ENCODE measurements at places on chromosomes 5 and 9.

DNA sequence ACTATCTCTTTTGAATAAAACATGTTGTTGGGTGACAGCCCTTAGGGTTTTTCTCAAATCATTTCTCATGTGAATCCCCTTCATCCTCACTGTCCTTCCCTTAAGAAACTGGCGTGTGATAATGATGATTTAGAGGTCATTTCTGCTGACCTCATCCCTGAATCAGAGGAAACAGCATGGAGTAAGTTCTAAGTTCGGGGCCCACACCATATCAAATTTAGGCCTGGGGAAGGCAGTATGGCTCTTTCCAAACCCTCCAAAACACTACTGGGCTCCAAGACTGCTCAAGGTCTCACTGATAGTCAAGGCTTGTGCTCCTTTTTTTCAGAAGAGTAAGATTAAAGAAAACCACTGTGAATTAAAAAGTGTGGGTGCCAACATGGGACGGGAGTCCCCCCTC is 872 bp upstream of the SMIM3 start:
- no peak for DNase-seq

- DNase-seq = no peak
These were observed 7.6 kb downstream of the PAM start for GRCh38 chr5:102762562-102763227.

- no peak for DNase-seq
These were observed 37.3 kb downstream of the DMGDH start for GRCh38 chr5:79032031-79032695.

GRCh38 chr5:168244838-168245559 is 46.4 kb upstream of the WWC1 start:
- DNase-seq = no peak

DNA sequence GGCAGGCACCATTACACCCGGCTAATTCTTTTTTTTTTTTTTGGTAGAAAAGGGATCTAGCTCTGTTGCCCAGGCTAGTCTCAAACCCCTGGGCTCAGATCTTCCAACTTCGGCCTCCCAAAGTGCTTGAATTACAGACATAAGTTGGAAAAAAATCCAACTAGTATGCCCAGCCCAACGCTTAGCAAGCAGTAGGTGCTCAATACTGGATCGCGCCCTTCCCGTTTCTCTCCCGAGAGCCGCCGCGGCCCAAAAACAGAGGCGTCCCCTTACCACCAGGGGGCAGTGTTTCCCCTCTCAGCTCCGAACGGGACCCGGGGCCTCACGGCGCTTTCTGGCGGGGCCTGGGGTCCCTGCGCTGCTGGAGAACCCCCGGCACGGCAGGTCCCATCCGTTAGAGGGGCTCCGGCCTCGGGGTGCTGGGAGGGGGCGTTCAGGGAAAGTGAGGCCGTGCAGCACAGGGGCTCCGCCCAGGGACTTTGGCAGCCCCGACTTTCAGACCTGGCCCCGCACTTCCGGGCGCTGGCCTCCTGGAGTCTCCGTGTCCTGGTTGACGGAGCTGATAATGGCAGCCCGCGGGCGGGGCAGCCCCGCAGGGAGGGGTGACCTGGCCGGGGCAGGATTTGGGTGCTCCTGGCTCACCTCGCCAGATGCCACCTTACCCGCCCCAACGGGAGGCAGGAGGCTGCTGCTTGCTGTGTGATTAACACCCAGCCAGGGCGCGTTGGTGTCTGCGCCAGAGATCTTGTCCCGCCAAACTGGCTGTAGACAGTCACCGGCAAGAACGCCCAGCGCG is 15.2 kb downstream of the PTGES start:
- DNase-seq = peak; percentile 88

GRCh38 chr9:73595036-73595545 is 443.4 kb downstream of the ANXA1 start:
- DNase-seq = no peak

DNA sequence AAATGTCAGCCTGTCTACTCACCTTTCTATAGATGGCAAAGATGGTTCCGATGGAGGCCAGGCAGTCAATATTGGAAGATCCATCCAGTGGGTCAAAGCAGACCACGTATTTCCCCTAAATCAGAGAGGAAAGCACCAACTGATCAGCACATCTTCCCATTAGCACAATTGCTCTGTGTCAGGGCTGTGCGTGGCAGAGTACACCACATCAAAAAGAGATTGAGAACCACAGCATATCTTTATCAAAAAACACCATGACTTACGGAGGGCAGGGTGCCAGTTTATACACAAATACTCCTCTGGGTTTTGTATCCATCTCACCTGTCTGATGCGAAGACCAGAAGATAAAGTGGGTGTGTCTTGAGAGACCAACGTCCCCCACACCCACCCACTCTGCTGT is 9.1 kb downstream of the FBP2 start:
- DNase-seq = no peak

DNA sequence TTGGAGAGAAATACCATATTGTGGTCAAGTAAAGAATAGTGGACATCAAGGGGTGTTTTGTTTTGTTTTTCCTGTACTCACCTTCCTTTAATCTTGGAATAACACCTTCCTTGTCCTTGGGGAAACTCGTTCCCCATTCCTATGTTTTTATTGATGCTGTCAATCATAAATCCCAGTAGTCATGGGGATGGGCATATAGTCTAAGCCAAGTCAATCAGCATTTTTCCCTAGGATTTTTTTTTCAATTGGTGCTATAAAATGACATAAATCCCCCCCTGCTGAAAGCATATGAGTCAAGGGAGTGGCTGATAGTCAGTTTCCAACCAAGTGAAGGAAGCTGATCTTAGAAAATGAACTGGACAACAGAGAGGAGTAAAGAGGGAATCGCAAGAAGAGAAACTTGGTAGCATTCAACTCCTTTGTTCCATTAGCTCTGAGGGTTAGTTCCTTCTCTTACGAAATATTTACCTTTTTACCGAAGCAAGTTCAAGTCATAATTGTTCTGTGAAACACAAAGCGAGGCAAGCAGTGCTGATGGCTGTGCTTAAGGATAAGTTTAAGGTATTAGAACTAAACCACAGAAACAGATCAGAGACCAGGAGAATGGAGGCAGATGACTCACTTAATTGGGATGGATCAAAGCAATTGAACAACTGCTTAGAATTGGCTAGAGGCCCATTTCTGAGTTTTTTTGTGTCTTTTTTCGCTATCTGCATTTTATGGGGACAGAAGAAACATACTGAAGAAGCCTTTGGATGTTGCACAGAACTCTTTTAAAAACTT is 218.6 kb downstream of the SEMA6A start:
- DNase-seq = no peak

- DNase-seq = no peak
These were observed 54.7 kb downstream of the FOXD1 start for GRCh38 chr5:73393611-73394489.

- no peak for DNase-seq
These were observed 14.6 kb downstream of the GOLPH3 start for GRCh38 chr5:32159328-32160072.

- DNase-seq = no peak
These were observed 258.1 kb upstream of the EDIL3 start for GRCh38 chr5:84642795-84643194.

DNA sequence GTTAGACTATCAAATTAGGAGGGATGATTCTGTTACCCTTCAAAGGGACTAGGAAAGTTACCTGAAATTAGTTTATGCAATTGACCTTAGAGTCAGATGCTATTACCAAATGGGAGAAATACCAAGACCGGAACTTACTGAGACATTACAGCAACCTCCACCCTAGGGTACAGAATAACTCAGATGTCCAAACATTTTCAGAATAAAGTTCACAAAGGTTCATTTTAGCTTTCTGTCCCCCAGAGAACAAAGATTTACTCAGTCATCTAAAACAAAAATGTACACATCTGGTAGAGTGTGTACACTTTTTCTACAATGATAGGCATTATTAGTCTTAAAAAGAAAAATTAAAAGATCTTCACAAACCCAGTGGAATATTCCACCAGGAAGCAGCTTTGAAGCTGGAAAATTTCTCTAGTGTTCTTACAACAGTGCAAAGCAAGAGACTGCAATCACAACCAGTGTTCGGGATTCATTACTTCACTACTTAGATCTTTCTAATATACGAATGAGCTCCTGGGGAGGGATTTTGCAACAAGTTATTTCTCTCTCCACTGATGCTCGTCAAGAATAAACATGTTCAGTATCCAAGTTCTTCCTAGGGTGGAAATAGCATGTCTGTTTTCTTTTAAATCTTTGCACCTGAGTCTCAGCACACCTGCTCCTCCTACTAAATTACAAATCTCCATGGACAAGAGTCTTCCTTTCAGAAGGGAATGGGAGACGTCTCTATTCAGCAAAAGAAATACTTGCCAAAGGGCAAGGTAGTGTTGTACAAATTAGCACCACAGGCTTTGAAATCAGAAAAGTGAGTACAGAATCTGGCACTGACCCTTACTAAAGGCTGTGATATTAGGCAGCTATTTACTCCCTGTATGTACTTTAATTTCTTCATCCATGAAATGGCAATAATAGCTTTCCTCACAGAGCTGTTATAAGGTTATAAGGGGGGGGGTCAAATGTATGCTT is 8.8 kb downstream of the ETF1 start:
- DNase-seq = no peak

DNA sequence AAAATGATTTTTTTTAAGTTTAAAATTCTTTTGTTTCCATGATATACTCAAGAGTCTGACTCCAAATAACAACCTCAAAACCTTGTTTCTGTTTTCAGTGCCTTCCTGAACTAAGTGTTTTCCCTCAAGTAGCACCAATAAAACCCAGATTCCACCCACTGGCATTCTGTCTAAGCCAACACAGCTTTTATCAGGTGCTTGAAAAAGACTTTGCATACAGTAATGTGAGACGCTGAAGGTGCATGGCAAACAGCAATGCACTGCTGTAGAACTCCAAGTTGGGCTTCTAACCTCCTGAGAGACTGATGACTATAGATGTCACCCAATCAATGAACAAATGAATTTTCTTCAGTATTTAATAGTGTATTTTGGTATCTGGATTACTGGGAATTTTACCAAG is 95.7 kb downstream of the NFIB start:
- no peak for DNase-seq

DNA sequence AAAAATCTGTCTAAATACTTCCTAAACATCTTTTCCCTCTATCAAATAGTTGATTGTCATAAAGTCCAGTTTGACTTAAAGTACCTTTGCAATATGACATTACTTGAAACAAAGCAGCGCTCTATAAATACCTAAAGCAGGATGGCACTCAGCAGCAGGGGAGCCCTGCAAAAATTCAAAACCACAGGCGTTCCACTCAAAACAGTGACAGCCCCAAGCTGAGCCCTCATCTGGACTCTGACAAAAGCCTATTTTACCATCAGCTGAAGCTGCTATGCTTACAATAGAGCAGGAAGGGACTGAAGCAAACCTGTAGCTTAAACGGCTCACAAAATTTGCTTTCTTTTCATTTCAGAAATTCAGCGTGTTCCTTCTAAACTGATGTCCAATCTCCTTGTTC is 11.5 kb downstream of the GABRA6 start:
- no peak for DNase-seq

GRCh38 chr5:116340799-116341198 is 233.8 kb downstream of the SEMA6A start:
- DNase-seq = no peak

DNA sequence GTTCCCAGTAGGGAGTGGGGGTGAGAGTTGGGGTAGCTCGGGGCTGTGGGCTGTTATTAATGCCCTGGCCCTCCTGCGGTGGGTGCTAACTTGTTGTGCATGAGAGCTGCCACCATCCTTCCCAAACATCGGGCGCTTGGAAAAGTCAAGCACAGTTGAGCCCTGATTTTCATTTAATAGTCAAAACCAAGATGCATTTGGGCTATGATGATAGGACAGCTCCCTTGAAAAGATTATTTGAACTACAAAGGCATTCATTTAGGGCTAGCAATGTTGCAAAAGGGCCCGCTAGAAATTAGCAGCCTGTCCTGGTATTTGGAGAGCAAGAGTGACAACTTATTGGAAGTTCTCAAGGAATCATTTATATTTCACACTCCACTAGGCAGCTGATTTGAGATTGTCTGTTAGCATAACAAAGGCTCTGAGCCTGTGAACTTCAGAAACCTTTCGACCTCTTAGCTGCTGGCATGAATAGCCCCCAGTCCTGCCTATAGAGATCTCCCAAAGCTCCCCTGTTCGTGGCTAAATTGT is 128.2 kb upstream of the TMEM161B start:
- no peak for DNase-seq

GRCh38 chr9:112034216-112034611 is 137.6 kb downstream of the UGCG start:
- no peak for DNase-seq

GRCh38 chr9:130627896-130628792 is 36.2 kb upstream of the PRDM12 start:
- DNase-seq = no peak

DNA sequence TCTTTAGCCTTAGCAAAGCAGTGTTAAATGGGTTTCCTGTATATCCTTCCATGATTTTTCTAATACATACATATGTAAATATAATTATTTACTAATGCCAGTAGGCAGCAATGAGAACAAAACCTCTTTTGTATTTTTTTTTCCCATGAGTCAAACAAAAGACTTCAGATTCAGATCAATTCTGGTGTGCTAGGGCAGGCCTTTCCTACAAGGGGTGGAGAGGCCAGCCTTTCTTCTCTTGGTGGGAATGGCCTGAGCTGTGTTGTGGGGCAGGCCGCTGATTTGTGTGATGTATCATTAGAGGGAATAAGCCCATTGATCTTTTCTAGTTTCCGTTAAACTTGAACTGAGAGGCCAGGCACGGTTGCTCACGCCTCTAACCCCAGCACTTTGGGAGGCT is 115.5 kb upstream of the DMRT1 start:
- DNase-seq = no peak

DNA sequence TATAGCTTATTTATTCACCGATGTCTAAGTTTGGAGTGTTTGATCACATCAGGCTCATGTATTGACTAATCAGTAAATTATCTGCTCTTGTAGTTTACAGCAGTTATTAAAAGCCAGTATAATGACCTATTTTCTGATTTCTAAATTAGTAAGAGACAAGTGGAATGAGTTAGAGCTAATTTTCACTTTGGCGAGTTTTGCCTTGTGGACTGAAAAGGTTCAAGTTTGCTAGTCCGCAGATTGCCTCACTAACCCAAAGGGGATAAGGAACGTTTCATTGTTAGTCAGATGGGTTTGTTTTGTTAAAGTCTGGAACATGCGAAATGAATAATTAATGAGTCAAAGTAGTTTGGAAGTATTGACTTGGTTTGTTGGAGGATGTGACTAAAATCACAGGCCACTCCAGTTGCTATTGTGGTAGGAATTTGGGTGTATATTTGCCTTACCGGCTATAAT is 40.1 kb downstream of the SMARCA2 start:
- DNase-seq = no peak

- no peak for DNase-seq
These were observed 102.3 kb upstream of the ABCA1 start for GRCh38 chr9:105030285-105030684.

DNA sequence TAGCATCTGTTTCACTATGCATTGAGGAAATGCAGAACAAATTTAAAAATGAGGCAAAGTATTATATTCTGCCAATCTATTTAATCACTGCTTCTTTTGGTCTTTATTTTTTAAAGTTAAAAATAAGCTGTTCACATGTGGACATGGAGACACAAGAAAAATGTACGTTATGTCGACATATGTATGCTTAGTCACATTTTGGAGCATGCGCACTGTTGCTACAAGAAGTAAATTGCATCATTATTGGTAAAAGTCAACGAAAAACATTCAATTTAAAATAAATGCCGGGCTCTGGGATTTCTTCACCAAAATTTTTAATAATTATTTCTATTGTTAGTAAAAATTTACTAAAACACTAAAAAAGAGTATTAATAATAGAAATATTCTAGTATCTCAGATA is 876.3 kb upstream of the CTNND2 start:
- DNase-seq = no peak

GRCh38 chr5:111532886-111533582 is 20.7 kb upstream of the STARD4 start:
- no peak for DNase-seq

GRCh38 chr5:157487358-157487757 is 27.3 kb downstream of the NIPAL4 start:
- DNase-seq = no peak

All from activated T-cell treated with anti-CD3 and anti-CD28 coated beads, Interleukin-2, amount 50 U/mL, for 4 hours (primary cell).